NCI-H526 (cell line): ENCODE measurements at places on chromosomes 2 and 18.

DNA sequence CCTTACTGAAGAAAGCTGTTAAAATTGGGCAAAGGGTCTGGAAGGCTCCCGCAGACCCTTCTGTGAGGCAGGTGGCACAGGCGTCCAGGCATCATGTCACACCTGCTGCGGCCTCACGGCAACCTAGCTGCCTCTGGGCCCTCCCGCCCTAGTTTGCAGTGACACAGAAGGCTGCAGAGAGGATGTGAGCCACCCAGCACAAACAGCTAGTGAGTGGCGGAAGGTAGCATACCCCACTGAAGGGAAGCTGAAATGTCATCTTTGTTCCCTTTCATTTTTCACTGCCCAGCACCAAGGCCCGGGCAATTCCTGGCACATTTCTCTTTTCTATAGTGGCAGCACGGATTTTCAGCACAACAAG, 53.8 kb downstream of the TRAPPC12 start:
- DNase-seq = no peak

DNA sequence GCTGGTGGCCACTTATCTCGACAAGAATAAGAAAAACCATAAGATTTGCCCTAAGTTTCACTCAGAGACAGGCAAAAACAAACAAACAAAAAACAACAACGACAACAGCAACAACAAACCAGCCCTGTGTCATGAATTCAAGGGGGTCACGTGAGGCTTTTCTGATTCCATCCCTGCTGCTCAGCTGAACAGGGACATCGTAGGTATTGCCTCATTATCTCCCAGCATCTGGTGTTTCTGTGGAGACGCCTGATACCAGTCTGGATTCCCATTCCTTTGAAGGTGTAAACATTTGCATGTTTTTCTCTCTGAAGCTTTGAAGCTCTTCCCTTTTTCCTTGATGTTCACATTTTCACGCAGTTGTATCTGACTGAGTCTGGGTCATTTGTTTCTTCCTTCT, 117.4 kb downstream of the KCNF1 start:
- peak; percentile 25 for DNase-seq

DNA sequence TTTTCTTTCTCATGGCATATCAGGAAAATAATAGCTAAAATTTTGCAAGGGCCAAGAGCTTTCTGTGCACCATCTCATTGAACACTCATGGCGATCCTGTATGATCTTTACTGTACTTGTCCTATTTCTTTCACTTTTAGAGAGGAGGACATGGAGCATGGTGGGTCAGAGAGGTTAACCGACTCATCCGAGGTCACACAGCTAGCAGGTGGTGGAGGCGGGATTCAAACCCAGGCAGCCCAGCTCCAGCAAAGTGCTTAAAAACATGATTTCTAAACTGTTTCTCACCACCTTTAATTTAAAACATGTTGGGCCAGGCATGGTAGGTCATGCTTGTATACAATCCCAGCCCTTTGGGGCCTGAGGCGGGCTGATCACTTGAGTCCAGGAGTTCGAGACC, 6.4 kb downstream of the NGEF start:
- no peak for DNase-seq

DNA sequence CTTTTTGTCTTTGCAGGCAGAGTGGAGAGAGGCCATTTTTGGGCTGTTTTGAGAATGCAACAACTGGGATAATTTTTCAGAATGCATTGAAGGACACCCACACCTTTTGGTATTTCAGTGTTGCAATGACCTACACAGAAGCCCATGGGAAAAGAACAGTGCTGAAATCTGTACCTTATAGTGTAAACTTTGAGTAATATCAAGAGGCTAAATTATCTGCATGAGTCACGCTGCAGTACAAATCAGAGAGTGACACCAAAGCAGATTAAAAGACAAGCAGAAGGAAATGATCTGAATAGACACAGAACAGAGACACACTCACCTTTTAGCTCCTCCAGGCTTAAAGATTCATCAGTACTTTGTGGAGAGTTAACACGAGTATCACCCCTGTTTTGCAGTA, 265.3 kb downstream of the PAX3 start:
- DNase-seq = no peak

- no peak for DNase-seq
Observed at GRCh38 chr2:50584185-50584584, 447.7 kb downstream of the NRXN1 start.

DNA sequence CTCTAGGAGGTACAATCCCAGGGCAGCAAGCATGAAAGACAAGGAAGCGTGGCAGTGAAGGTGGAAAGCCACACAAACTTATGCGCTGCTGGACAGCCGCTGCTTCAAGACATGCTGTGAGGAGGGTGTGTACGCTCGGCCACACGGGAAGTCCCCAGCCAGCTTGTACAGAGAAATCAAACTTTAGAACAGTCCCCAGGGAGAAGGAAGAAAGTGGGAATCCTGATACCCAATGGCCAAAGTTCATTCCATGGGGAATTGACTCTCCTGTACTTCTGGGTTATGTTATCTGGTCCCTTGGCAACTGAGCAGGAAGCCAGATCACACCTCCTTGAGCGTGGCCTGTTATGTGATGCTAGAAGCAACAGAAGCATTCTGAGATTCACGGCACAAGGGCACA, 86.1 kb upstream of the BOD1L2 start:
- DNase-seq = no peak

DNA sequence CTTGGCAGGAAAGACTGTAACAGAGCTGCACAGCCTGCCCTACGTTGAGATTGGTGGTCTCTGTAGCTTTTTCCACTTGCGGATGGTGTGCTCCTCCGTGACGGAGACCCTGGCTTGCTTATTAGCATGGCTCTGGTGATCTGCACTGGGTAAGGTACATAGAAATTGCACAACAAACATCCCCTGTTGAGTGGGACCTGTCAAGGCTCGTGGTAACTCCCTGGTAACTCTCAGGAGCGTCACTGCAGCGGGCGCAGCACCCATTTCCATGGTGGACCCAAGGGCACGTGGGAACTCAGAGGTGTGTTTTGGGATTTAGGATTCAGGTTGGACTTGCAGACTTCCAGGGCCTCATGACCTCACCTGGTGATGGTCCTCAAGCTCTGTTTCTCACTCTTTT, 1.1 kb downstream of the TRAF3IP1 start:
- no peak for DNase-seq

DNA sequence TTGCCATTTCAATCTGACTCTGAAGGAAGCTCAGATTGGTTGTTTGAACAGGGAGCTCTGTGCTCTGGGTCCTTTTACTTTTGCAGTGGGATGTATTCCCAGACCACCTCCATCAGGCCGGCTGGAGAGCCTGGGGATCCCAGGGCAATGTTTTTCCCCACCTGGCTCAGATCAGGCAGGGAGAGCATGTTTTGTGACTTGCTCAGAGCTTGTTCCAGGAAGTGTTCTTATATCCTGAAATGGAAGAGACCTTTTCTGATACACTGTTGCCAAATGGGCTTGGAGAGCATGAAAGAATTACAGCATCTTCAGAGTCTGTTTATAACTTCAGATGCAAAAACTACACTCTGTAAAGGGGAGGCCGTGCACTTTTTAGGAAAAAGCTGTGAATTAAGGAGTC, 56.0 kb downstream of the LIPG start:
- DNase-seq = no peak

DNA sequence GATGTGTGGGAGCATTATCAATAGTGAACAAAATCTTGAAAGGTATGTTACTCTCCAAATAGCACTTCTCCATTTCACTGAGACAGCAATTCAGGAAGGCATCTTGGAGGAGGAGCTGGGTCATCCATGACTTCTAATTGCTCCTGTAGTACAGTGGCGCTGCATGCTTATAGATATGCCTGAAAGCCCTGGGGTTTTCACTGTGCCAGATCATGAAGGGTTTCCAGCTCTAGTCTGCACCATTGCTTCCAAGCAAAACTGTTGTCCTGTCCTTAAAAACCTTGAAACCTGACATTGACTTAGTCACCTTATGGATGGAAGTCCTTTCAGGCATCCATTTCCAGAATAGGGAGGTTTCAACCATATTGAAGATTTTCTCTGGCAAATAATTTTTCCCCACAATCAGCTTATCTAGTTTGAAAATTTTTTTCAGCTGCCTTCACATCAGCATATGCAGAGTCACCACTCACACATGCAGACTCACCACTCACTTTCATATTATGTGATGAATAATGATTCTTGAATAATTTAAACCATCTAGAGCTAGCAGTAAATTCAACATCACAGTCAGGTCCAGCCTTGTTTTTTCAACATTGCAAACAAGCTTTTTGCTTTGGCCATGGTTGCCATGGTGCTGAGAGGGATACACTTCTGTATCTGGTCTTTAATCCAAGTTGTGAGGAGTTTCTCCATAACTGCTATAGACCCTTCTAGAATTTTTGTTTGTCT, 297.1 kb downstream of the CLIP4 start:
- DNase-seq = no peak

GRCh38 chr2:146370826-146371225, 1474.0 kb upstream of the ACVR2A start:
- no peak for DNase-seq

DNA sequence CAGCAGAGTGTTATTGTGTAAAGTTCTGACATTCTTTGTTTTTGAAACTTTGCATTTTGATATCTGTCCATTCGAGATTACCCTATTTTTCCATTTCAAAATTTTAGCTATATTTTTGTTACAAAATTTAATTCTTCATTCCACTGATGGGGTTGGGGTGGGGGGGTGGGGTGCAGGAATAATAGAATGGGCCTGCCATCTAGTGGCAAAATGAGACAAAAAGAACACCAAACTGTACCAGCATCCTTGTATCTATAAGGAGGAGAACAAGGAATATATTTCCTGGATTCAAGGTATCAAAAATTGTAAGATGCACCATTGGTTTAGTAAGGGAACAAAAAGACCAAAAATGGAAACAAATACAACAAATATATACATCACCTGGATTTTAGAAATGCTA, 27.9 kb upstream of the TTR start:
- DNase-seq = no peak

DNA sequence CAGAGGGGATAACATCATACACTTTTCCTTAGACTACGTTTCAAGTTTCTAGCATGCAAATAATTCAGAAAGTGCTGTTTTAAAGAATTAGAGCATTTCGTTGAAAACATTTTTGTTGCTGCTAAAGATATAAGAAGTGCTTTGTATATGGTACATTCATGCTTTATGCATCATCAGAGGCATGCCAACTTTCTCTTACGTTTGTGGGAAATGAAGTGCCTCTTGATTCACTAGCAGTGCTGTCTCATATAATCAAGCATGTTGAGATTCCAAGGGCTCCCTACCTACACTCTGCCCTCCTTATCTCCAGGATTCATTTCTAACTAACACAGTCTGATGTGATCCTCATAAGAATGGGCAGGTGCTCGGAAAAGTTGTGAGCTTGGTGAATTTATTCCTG, 748.6 kb upstream of the DDX18 start:
- no peak for DNase-seq

GRCh38 chr2:45134726-45135125, 125.5 kb upstream of the SIX2 start:
- DNase-seq = no peak

DNA sequence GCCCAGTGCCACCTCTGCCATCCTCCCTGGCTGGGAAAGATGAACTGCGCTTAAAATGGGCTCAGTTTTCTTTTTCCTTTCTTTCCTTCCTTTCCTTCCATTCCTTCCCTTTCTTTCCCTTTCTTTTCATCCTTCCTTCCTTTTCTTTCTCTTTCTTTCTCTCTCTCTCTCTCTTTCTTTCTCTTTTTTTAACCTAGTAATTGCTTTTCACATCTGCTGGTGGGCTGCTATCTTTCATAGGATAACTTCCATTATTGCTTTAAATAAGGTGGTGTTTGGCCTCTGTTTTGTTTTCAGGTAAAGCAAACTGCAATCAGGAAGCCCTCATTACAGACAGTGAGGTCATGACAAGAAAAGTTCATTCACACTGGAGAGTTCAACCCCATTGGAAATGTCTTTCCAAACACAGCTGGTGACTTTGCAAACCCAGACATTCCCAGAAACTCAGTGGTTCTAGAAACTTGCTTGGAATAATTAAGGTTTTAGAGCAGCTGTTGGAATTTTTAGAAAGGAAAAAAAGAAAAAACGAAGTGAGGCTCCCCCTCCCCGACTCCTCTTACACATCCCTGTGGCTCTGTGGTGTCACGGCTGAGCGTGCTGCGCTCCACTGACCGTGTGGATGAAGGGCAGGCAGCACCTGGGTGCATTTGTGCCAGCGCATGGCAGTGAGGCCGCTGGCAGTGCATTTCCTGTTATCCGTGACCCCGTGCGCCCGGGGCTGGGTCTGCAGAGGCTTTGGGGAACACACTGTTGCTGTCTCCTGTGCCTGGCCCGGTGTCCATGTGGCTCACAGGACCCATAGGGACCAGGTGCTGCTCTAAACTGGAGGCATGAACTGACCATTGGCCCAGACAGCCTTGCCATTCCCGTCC, 76.9 kb downstream of the MBP start:
- DNase-seq = no peak

DNA sequence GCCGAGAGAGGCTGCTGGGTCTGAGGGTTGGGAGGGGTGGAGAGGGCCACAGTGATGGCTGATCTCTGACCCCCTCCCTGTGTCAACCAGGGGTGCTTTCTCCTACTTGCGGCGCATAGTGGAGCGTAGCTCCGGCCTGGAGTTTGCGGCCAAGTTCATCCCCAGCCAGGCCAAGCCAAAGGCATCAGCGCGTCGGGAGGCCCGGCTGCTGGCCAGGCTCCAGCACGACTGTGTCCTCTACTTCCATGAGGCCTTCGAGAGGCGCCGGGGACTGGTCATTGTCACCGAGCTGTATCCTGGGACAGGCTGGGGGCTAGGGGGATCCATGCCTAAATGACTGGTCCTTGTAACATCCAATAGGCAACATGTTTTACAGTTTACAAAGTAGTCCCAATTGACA, 20.9 kb upstream of the GMPPA start:
- no peak for DNase-seq

GRCh38 chr2:214557884-214558283, 147.0 kb downstream of the VWC2L start:
- DNase-seq = no peak

DNA sequence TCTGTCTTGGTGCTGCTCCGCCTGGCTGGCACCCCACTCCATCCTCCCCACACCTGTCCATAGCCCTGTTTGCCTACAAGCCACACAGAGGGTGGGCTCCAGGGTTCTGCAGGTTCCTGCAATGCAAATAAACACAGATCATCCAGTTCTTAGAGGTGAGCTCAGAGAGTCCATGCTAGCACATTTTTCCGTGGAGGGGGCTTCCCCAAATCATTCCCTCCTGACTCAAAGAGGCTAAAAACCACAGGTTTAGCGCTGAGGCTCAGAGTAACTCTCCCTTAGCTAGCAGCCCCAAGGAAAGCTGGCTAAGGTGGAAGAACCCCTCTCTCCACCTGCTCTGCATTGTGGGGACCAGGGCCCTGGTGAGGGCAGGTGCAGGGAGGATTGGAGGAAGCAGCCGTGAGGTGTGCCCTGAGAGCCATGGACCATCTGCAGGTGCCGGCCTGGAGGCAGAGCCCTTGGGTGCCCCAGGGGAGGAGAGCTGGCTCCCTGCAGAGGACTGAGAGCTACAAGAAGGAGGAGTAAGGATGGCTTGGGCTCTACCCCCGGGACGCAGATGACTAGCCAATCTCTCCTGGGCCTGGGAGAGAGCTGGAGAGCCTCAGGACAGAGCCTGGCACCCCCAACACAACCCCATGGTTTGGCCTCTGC, 23.8 kb upstream of the TEX44 start:
- peak; percentile 35 for DNase-seq
